ENCODE measurements at places on chromosomes 7 and 10.

- no peak for DNase-seq
Measured at GRCh38 chr10:95277201-95277570, 13.6 kb downstream of the PDLIM1 start.

- DNase-seq = no peak
Measured at GRCh38 chr7:21141476-21141875, 286.4 kb upstream of the SP4 start.

DNA sequence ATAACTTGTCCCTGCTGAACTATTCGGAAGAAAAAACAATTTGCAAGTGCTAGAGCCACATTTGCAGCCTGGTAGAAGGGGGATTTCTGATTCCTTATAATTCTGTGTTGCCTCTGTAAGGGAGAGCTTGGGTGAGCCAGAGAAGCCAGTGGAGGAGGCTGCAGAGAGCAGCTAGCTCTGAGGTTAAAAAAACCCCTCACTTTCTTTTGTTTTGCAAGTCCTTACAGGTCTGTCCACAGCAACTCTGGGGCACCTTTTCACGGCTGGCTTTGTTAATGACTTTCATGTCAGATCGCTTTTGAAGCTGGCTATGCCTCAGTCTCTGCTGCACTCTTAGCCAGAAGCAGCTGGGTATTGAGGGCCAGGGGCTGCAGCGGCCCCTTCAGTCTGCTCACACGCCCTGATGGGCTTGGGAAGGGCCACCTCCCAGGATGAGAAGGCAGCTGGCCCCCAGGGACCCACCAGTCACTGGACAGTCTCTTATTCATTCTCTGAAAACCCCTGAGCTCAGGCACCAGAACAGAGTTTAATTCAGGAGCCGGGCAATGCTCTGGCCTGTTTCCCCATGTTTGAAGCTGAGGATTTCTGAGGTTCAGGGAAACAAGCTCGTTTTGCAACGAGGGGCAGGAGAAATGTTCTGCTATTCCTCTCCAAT lies 30.9 kb downstream of the TRIM8 start:
- no peak for DNase-seq

DNA sequence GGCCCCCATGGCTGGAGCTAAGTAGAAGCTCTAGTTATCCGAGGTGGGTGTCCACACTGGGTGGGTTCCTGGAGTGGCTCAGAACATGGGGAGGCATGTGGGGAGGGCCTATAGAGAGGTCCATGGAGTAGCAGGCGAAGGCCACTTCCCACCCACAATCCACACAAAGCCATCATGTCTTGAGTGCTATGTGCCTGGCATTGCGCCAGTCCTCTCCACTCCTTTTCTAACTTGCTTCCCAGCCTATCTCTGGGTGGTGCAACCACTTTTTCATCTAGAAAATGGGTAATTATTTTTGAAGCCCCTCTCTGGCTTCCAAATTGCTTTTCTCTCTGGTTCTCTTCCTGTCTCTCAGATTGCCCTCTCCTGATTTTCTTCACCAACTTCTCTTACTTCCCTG lies 263.6 kb downstream of the PHTF2 start:
- DNase-seq = no peak

DNA sequence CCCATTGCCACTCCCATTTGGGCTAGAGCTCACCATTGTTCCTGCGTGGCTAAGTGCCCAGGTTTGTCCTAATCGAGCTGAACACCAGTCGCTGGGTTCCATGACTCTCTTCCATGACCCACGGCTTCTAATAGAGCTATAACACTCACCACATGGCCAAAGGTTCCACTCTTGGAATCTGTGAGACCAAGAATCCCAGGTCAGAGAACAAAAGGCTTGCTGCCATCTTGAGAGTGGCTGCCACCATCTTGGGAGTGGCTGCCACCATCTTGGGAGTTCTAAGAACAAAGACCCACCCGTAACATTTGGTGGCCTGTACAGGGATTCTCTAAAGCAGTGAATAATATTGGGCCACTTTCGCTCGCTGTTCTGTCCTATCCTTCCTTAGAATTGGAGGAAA lies 37.0 kb downstream of the AKR1B15 start:
- no peak for DNase-seq

DNA sequence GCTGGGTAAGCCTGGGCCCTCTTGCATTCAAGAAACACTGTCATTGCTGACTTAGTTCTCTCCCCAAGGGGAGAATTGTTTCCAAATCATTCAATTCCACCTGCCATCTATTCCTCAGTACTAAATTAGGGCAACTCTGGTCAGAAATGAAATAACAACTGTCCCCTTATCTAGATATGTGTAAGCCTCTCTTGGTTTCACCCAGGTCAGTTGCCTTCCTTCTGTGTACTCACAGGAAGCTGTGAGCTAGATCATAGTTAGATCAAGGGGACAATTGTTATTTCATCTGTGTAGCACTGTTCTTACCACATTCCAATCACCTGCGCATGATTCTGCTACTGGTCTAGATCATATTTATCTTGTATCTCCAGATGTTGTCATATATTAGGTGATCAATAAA lies 483.0 kb upstream of the SORCS1 start:
- DNase-seq = no peak

GRCh38 chr7:94297397-94297838 lies 97.3 kb upstream of the COL1A2 start:
- no peak for DNase-seq

DNA sequence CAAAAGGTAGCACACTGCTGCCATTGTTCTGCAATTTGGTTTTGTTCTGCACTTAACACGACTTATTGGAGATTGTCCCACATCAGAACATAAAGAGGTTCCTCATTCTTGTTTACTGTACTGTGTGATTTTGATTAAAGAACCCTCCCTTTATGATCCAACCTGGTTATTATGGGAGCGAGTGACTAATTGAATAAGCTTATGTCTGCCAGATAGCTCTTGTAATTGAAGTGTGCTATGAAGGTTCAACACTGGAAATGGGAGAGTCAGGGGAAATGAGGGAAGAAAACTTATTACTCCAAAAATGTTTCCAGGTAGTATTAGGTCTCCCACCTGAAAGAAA lies 33.9 kb downstream of the CASP7 start:
- no peak for DNase-seq

GRCh38 chr7:151920488-151920887 lies 35.8 kb upstream of the GALNTL5 start:
- DNase-seq = no peak

DNA sequence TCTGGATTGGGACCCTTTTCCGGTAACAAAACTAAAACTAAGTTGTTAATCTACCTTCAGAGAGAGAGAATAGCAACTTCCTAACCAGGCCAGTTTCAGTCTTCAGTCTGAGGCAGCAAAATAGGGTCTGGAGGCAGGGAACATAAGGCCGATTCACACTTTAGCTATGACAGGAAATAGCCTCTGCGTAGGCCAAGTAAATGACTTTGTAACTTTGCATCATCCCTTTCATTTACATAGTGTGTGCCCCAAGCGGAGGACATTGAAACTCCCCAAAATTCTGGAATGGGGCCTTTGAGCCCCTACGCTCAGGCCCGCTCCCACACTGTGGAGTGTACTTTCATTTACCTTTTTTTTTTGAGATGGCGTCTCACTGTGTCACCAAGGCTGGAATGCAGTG lies 1.7 kb upstream of the UPP1 start:
- DNase-seq = no peak

DNA sequence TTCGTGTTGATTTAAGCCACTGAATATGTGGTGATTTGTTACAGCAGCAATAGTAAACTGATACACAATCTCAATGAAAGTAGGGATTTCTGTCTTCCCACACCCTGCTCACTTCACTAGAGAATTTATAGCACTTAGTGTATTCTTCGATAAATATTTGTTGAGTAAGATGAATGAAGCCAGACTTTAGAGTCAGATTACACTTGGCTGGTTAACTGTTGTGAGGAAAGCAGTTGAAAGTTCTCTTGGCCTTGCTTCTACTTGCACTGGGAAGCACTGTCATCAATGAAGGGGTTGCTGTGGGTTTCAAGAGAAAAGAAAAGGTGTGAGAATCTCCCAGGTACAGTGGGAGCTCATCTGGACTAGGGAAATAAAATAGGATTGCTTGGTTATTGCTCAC lies 82.1 kb upstream of the IGFBP3 start:
- no peak for DNase-seq

- DNase-seq = no peak
Measured at GRCh38 chr10:63528084-63528744, 7.0 kb downstream of the REEP3 start.

- DNase-seq = no peak
Measured at GRCh38 chr7:15686957-15687545, 568 bp upstream of the MEOX2 start.

DNA sequence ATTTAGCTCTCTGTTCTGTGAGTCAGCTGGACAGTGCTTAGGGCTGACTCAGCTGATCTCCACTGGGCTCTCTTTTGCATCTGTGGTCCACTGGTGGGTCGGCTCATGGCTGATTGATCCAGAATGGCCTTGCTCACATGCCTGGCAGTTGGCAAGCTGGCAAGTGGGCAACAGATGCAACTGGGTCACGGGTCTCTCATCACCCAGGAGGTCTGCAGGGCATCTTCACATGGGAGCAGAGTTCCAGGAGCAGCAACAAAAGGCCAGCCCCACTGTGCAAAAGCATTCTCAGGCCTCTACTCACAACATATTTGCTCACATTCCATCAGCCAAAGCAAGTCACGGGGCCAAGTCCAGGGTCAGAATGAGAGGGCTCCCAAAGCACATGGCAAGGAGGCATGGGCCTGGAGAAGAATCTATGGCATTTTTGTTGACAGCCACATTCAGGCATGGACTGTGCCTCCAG lies 98.8 kb downstream of the OAT start:
- DNase-seq = no peak

- no peak for DNase-seq
Measured at GRCh38 chr10:48940372-48940771, 732 bp upstream of the LRRC18 start.

- DNase-seq = no peak
Measured at GRCh38 chr7:148234715-148235114, 355.9 kb upstream of the C7orf33 start.

- no peak for DNase-seq
Measured at GRCh38 chr7:1669954-1670893, at the start of gene ELFN1. TSS of gene ELFN1 (plus strand) at chr7:1670277. CDS start at chr7:1744597, 74,320 bp downstream.

- DNase-seq = no peak
Measured at GRCh38 chr7:20310301-20310700, 20.4 kb upstream of the ITGB8 start.

DNA sequence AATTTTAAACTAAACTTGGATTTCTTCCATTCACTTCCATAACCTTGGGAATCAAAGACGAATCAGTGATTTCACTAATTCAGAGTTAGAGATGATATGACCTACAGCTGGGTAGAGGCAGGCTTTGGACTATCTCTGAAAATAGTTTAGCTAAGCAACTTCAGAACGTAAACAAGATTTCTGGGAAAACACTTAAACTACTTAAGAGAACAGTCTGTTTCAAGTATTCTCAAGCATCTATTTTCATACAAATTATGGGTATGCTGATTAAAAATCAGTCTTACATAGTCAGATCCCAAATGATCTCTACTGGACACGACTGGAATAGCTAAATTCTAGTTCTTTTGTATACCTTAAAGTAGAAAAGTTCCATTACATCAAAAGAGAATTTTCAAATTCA lies 179.9 kb downstream of the PLCE1 start:
- no peak for DNase-seq

DNA sequence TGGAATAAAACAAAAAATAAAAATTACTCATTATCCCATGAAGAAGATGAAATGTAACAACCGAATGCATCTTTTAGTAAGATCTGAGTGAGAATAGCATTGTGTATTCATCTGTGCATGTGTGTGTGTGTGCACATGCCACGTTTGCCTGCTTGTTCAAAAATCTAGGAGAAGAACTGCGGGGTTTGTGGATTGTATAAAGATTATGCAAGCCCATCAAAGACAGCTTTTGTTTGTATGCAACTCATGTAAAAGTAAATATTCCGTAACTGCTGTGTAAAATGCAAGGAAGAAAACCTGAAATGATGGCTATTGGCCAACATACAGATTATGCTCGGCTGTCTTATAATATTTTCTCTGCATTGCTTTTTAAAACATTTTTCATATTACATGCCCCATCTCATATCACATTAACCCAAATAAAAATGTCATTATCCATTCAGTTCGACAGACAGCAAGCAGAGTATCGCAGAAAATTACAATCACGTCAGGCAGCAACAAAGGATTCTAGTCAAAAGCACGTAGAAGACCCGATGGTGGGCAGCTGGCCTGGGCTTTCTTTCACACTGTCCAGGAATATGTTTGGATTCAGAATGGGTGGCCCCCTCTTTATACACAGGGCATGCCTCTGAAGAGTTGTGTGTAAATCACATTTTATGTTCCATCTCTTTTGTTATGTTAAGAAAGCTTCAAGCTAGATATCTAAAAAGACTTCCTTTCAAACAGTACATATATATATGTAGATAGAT lies 114.0 kb downstream of the PARP12 start:
- no peak for DNase-seq

- DNase-seq = no peak
Measured at GRCh38 chr7:54129035-54129434, 413.1 kb upstream of the VSTM2A start.

GRCh38 chr7:80632139-80632538 lies 6.3 kb upstream of the CD36 start:
- no peak for DNase-seq

GRCh38 chr10:117559712-117560111 lies 17.2 kb downstream of the EMX2 start:
- DNase-seq = no peak

DNA sequence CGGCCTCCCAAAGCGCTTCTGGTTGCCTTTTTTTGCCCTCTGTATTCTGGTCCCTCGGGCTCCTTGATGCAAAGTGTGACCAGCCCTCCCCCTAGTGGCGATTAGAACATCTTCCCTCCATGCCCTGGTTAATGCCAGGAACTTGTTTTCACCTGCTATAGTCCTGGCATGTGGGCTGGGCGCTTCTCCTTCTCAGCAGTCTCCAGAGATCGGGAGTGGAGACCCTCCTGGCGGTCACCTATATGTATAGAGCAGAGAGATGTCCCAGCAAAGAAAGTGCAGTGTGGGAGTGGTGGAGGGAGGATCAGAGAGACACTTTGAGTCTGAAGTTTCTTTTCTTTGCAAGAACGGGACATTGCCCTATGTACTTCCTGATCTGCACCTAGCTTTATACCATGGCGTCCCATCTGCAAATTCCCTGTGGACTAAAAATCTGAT lies 264.1 kb downstream of the OTUD1 start:
- DNase-seq = no peak

GRCh38 chr10:51301644-51302043 lies 227.4 kb downstream of the PRKG1 start:
- DNase-seq = no peak

DNA sequence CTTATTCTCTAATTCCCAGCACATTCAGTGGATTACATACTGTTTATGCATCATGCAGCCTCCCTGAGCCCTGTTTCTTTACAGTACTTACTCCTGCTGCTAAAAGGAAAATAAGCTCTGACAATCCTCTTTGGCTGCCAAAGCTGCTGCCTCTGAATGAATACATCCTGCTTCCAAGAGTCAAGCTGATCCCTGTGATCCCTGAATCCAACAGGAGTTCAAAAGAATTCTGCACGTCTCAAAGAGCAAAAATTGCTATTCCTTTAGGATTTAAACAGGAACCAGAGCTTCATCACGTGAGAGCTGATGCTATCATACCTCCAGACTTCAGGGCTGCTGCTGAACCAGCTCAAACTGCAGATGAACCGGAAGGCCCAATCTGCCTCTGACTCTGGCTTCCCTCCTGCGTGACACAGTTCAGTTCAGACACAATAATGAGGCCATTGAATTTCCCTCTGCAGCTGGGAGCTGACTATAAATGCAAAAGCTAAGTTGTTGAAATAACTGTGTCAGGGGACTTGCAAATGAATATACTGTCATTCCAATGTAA lies 851.0 kb upstream of the PHF14 start:
- DNase-seq = no peak

- DNase-seq = no peak
Measured at GRCh38 chr7:157464111-157464970, 127.5 kb downstream of the DNAJB6 start.
